Stimulated activated CD8-positive, alpha-beta memory T cell treated with anti-CD3 and anti-CD28 coated beads, Interleukin-2, amount 100 ng/mL, for 1 hour (primary cell): ENCODE measurements at places on chromosomes 2 and 18.

- DNase-seq = no peak
These were observed 41.8 kb downstream of the CERKL start for GRCh38 chr2:181614874-181615638.

- no peak for DNase-seq
These were observed 217.7 kb upstream of the SLC35G4 start for GRCh38 chr18:11391661-11392060.

GRCh38 chr18:32177530-32177929 is 12.3 kb upstream of the MEP1B start:
- no peak for DNase-seq

- no peak for DNase-seq
These were observed 18.2 kb downstream of the GNLY start for GRCh38 chr2:85712336-85712735.

GRCh38 chr2:236083934-236084333 is 84.3 kb downstream of the GBX2 start:
- DNase-seq = no peak

DNA sequence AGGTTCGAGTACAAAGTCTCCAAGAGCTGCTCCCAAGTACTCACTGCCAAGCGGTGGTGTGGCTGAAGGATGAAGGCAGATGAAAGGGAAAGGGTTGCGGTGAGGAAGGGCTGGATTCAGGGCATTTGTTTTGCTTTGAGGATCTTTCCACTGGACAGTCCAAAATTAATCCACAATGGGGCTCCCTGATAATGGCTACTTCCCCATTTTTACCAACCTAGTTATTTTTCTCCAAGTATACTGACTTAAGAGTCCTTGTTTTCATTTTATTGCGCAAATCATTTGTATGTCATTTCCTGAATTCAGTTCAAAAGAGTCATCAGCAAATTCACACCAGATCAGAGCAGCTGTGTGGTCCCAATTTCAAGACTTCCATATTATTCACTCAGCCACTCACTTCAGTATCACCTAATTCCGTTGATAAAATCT is 464 bp upstream of the SESTD1 start:
- no peak for DNase-seq

- no peak for DNase-seq
These were observed 62.8 kb upstream of the TSPYL6 start for GRCh38 chr2:54318821-54319220.

DNA sequence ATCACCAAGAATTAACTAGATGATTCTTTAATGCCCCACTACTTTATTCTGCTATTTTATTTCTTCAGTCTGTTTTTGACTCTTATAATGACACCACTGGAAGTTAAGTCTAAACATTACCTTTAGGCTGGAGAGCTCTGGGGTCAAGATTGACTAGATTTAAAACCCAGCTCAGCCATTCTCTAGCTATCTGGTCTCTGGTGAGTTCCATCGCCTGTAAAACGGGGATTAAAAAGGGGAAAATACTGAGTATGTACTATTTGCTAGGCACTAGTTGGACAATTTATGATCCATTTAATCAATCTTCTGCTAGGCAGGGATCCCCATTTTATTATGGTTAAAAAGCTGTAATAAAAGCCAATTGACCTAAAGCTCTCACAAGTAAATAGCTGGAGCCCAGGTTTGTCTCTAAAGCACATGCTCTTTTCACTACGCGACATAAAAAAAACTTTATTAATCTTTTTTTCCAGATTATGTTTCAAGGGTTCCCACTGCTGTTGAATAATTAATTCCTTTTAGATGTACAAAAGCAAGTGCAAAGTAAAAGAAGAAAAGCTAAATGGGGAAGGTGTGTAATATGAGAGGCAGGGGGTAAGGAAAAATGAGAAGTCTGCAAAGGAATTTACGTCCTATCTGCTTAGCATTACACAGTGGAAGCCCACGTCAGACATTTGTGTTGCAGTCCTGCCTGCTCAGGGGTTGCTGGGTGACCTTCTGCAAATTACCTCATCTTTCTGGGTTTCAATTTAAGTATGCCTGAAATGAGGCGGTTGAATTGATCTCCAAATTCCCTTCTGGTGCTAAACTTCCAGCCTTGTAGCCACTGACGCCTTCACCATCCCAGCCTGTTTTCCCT is 918 bp upstream of the NABP1 start:
- DNase-seq = no peak

- DNase-seq = no peak
These were observed 282.7 kb upstream of the CDH2 start for GRCh38 chr18:28459587-28459986.

DNA sequence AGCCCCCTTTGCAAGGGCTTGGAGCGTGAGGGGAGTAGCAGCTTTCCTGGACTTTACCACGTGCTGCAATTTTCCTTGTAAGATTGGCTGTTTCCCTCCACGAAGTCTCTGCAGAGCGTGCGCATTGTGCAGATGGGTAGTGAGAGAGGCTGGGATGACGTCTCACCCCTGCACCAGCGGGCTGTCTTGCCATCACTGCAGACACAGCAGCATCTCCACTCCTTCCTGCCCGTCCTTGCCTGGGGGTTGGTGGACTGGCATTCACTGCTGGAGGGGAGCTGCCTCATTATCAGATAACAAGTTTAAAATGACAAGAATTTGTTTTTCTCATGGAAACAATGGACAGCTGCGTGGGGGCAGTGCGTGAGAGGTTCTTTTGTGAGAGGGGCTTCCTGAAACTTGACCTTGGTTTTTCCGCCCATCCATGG is 45.3 kb upstream of the HS6ST1 start:
- no peak for DNase-seq

DNA sequence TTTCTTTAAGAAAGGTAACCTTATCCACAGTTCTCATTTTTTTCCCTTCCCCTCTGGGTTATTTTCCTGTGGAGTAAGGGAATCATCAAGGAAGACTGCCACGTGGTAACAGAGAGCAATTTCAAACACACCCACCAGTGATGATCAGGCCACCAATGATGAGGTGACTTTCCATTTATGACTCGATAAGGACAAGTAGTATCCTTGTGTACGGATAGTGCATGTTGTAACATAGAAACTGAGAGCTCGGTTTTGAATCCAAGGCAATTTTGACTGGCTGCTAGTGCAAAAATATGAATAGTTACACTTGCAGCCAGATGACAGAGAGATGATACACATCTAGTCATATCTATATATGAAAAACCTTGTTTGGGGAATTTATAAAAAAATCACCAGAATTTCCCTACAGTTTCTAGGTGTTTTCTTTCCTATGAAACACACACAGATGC is 143.6 kb upstream of the TCF4 start:
- DNase-seq = no peak

GRCh38 chr2:101478181-101479001 is 3.5 kb upstream of the RFX8 start:
- DNase-seq = no peak

DNA sequence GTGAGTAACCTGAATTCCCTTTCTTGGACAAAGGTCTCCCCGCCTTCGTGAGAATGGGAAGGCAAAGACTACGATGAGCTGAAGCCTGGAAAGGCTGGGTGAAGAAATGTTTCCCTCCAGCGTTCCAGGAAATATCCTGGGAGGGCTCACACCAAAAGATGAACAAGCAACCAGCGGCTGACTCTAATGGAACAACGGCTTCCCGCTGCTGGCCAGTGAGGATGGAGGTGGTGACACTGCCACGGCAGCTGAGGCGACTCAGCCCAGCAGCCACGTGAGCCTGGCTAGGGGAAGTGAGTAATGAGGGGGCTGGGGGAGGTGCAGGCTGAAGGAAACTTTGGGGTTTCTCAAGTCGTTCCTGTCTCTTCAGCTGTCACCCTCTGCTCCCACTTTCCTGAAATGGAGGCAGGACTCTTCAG is 105.0 kb upstream of the SMAD7 start:
- no peak for DNase-seq

DNA sequence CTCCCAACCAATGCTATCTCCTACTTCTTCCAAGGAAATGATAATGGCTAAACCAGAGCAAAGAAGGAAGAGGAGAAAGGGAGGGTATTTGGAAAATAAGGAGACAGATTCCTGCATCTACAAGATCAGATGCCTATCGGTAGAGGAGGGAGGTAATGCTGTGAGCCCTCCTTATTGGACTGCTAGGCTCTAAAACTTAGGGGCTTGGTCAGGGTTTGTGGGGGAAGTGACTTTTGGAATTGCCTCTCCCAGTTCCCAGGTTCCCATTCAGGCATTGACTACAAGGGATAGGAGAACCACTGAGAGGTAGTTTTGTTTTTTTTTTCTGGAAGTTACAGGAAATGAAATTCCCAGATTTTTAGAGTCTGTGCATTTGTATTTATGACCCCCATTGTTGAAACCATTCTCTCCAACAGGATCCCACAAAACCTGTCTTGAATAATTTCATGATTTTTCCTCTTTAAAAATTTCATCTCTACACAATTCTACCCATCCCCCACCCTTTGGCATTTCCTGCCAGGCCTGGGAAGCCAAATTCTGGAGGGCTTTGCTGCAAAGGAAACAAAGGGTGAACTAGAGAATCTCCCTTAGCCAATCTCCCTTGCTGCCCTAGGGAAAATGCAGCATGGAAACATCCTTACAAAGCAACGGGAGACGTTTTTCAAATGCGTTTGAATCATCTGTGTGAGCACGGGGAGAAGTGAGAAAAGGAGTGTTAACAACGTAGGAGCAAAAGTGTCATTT is 282.1 kb upstream of the EPAS1 start:
- DNase-seq = no peak

DNA sequence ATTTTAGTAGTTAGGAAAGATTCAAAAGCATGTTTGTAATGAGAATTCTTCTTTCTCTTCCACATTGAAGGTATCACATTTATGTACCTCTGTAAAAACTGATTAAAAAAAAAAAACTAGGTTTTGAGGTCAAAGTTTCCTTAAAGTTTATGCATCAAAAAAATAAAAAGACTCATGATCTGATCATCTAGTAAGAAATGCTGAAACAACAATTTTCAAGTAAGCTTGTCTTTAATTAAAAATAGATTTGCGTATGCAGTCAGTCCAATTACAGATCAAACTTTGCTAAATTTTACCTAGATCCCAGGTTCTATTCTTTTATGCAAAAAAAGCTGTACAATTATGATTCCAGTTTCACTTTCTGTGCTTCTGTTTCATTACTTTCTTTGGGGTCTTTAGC is 409.0 kb downstream of the XIRP2 start:
- DNase-seq = no peak

GRCh38 chr18:10514601-10515000 is 11.2 kb upstream of the NAPG start:
- DNase-seq = no peak

DNA sequence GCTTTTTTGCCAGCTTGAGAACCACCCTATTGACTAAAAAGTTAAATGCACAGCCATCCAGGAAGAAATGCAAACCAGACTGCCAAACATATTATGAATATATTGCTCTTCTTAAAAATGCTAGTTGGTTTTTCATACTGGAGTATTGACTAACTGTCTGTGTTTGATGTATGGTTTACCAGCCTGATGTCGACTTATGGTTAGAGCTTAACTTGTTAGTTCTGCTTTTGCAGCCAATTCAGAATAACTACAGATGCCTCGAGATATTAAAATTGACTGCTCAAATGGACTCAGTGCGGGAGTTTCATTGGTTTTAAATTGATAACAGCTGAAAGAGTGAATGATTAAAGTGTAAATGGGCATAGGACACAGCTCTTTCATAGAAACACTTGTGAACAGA is 369.8 kb downstream of the ARHGAP15 start:
- DNase-seq = no peak

DNA sequence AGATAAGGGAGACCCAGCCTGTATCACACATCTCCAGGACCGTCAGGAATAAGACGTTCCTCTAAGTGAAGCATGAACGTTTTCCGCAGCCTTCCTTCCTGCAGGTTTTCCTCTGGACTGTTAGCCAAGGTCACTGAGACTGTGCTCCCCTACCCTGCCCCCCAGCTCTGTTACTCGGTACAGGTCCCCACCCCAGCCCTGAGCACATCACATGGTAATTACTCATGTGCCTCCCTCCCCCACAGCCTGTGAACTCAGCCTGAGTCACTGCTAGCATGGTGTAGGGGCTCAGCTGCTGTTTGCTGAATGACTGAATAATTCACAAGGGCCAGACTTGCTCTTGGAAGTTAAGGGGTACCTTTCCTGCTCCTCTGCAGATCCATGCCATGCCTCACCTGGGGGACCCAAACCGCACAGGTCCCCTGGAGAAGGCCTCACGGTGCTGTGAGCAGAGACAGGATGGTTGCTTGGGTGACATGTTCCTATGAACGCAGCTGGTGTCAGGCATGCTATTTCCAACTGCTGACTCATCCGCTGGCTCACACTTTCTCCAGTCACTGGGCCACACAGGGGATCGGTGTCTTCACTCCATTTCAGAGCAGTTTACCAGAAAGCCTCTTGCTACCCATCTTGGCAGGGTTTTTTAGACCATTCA is 88.2 kb downstream of the PLB1 start:
- peak; percentile 25 for DNase-seq

- DNase-seq = no peak
These were observed 1589.1 kb upstream of the ZEB2 start for GRCh38 chr2:146108993-146109392.

GRCh38 chr2:27378096-27378808 is 2.3 kb downstream of the ZNF513 start:
- no peak for DNase-seq

- no peak for DNase-seq
These were observed 582 bp downstream of the RIOK3 start for GRCh38 chr18:23453680-23454058.

DNA sequence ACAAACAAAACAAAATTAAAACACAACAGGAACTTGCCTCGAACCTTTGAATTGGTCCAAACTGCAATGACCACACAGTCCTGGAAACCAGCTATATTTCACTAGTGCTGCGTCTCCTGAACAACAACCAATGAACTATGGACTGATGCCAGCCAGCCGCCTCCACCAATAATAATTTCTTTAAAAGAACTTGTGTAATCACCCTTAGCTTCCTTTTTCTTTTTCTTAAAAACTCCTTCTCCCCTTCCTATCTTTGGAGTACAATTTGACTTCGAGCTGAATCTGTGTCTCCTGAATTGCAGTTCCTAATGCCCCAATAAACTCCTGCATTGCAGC is 1.6 kb upstream of the CXXC1 start:
- DNase-seq = no peak

DNA sequence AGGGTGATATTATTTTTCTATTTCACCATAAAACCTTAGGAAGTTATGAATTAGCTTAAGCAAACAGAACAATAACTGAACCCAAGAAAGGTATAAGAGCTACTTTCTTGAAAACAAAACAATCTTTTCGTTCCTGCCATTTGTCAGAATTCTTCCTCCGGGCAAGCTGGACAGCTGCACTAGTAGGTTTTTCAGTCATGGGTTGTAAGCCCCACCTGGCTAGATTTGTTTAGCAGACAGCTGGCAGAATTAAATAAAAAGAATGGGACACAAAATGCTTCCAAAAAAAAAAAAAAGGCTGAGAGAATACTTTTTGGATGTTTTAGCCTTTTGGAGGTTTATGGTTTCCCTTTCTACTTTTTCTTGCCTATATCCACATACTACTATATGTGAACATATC is 694.1 kb downstream of the ARHGAP15 start:
- DNase-seq = no peak

- DNase-seq = no peak
These were observed 118.3 kb downstream of the MGAT5 start for GRCh38 chr2:134372141-134372540.

GRCh38 chr2:58851598-58851997 is 610.5 kb upstream of the FANCL start:
- DNase-seq = no peak

GRCh38 chr2:173184031-173185004 is 108.7 kb downstream of the MAP3K20 start:
- DNase-seq = no peak

GRCh38 chr2:86368161-86368824 is 30.9 kb upstream of the REEP1 start:
- DNase-seq = no peak
